ENCODE measurements at places on chromosomes 2 and 18.
A peak's percentile ranks its signal among the peaks of the same experiment; 100 is the strongest.

GRCh38 chr2:107625982-107626381 lies 200.7 kb upstream of the RGPD4 start:
- no peak for DNase-seq

- DNase-seq, result no peak
Observed at GRCh38 chr18:76981396-76981968, 151.1 kb downstream of the MBP start.

DNA sequence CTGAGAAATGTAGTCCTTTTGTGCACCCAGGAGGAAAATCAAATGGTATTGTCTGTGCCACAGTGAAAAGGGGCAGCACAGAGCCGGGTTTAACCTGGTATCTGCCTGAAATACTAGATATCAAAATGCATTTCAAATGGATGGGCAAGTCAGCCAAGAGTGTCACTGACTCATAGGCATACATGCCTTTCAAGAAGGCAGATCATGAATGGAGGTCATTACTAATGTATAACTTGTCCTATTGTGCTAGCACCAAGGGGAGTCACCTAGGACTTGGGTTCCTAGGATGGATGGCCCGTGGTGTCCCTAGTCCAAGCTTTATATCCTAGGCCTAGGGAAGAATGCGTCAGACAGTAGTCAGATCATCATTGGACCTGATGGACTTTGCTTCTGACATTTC lies 49.9 kb downstream of the TCF7L1 start:
- DNase-seq, result no peak

DNA sequence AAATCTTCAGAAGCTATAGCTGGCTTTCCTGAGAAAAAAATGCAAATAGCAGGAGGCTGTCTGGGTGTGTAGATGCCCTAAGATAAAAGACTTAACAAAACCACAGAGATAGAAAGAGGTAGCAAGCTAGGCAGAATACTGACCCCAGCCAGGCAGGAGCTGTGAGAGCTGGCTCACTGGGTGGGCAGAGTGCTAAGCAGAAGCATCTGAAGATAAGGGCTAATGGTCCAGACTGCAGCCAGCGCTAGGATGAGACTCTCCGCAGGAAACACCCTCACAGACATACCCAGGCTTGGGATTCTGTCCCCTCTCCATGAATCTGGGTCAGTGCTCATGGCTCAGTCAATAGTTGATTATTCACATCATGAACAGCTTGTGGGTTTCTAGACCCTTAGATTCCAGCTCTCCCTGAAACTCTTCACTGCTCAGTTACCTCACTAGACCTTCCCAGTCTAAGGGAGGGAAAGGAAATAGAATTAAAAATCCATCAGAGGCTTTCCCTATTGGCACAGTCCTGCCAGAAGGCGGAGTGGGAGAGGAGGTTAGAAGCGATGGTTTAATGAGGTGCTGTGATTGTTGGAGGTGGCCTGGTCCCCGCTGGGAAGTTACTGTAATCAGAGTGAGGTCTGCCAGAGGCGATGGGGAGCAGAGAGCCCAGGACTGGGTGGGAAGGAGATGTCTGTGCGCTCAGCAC lies 21.4 kb upstream of the CCBE1 start:
- DNase-seq, result peak; percentile 21

GRCh38 chr2:66682476-66682875 lies 247.6 kb downstream of the MEIS1 start:
- no peak for DNase-seq
